ENCODE measurements at places on chromosomes 12 and 14. TPM values are rescaled to one million over a fixed set of nuclear protein-coding genes. Genes with fewer than 3 reads are reported as not detected.

DNA sequence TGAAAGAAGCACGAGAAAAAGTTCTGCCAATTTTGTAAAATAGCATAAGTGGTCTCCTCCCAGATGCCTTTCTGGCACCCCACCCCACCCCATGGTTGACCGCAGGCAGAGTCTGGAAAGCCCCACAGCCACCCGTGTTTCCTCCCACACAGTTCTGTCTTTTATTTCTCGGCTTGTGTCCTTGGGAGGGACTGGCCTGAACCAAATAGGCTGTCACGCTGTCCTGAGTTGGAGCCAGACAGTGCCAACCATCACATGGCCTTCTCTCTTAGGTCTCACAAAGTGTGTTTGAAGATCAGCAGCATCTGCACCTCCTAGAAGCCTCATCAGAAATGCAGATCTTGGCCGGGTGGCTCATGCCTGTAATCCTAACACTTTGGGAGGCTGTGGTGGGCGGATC is 10.2 kb upstream of the LTA4H start:
- H3K4me3 ChIP-seq = no peak overlapping the region
- DNase-seq = peak; percentile 22
- H3K4me1 ChIP-seq = peaks cover 41% of the 10 kb centered on the region
- peak overlapping the region; percentile 18 for H3K27ac ChIP-seq

- no peak for DNase-seq
- H3K36me3 ChIP-seq = peaks cover 45% of the 10 kb centered on the region
- no peaks in the 10 kb centered on the region for H3K4me1 ChIP-seq
- no peak overlapping the region for H3K4me3 ChIP-seq
- no peaks in the 10 kb centered on the region for H3K27me3 ChIP-seq
- H3K27ac ChIP-seq = no peak overlapping the region
Measured at GRCh38 chr12:117015811-117016210, 83.4 kb downstream of the TESC start.

Gene GLI1
- total RNA-seq = 0.47 TPM

DNA sequence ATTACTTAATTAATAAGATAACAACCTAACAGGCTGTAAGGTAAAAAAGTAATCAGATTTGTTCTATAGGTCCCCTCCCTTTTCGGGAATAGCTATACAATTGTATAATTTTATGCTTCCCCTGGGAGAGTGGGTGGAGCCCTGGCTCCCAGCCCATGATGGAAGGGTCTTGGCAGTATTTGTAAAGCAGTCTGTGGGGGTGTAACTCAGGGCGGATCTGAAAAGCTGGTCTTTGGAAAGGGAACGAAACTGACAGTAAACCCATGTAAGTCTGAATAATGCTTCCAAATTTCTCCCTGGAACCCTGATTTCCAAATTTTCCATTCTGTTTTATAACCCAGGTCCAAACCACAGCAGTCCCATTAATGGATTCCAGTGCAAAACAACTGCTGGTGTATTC is 110.4 kb downstream of the DAD1 start:
- no peaks in the 10 kb centered on the region for H3K27me3 ChIP-seq
- peak overlapping the region; percentile 5 for H3K27ac ChIP-seq
- no peak for DNase-seq

GRCh38 chr12:58801986-58802385 is 118.3 kb downstream of the LRIG3 start:
- H3K4me3 ChIP-seq = no peak overlapping the region
- H3K4me1 ChIP-seq = no peaks in the 10 kb centered on the region
- no peaks in the 10 kb centered on the region for H3K27me3 ChIP-seq
- no peak for DNase-seq

DNA sequence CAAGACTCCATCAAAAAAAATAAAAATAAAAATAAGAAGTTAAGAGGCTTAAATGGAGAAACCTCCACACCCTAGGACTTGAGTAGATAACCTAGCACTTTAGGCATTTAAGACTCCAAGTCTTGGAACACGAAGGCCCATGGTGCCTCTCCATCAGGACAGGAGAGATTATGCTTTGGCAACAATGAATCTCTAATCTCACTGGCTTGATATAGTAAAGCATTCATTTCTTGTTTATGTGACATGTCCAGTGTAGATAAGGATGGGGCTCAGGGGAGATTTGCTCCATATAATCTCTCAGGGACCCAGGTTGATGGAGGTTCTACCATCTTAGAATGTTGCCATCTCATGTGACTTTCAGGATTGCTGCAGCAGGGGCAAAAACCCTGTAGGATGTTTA is 117.7 kb upstream of the FUT8 start:
- no peaks in the 10 kb centered on the region for H3K4me1 ChIP-seq
- H3K4me3 ChIP-seq = no peak overlapping the region
- no peak for DNase-seq
- H3K27me3 ChIP-seq = no peaks in the 10 kb centered on the region
- H3K36me3 ChIP-seq = no peaks in the 10 kb centered on the region

DNA sequence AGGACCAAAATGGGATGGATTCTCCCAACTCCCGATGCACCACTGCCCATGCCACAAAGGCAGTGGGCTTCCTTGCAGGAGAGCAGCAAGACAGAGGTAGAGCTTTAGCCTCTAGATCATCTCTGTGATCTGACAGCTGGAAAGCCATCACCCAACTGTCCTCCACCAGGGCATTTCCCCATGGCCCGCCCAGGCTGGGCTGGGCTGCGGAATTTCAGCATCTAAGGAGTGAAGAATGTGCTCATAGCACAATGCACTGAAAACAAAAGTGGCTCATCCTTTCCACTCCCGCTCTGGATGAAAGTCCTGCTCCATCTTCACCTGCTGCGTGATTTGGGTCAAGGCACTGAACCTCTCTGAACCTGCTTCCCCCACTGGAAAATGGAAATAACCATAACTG is 5.6 kb downstream of the SYNE3 start:
- peaks cover 27% of the 10 kb centered on the region for H3K36me3 ChIP-seq
- H3K4me1 ChIP-seq = peaks cover 74% of the 10 kb centered on the region
- no peak overlapping the region for H3K4me3 ChIP-seq
- no peak overlapping the region for H3K27ac ChIP-seq
